ENCODE measurements at places on chromosomes 1 and 21.

DNA sequence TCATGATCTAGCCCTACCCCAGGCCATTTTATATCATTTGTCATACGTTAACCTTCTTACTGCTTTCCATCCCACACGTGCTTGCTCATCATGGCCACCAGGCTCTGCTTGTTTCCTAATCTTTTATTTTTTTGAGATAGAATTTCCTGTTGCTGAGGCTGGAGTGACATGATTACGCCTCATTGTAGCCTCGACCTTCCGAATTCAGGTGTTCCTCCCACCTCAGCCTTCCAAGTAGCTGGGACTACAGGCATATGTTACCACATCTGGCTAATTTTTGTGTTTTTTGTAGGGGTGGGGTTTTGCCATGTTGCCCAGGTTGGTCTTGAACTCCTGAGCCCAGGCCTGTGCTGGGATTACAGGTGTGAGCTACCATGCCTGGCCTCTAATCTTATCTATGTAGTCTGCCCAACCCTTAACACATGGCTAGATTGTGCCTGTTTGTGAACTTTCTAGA lies 3.3 kb downstream of the UAP1 start:
- DNase-seq = no peak

DNA sequence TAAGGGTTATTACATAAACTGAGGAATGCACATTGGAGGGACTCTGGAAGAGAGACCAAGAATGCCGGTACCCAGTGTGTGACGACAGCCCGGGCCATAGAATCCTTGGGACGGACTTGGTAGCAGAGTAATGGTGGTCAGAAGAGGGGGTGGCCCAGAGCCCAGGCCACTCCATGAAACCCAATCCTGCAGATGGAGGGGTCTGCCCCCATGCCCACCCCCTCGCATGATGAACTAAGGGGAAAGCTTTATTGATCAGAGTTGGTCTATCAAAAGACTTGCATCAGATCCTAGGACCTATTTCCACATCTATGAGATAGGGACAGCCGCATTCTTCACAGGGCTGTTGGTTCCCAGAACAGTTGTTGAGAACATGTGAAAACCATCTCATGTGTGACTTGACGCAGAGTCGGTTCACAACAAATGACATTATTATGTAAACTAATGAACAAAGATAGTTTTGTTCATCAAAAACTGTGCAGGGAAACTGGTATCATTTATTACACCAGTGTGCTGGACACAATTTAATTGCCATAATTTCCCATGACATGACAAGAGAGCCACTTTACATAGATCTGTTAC lies 21.5 kb upstream of the SDC3 start:
- DNase-seq = no peak

- DNase-seq = no peak
Measured at GRCh38 chr1:171350594-171350993, 36.6 kb downstream of the FMO4 start.

DNA sequence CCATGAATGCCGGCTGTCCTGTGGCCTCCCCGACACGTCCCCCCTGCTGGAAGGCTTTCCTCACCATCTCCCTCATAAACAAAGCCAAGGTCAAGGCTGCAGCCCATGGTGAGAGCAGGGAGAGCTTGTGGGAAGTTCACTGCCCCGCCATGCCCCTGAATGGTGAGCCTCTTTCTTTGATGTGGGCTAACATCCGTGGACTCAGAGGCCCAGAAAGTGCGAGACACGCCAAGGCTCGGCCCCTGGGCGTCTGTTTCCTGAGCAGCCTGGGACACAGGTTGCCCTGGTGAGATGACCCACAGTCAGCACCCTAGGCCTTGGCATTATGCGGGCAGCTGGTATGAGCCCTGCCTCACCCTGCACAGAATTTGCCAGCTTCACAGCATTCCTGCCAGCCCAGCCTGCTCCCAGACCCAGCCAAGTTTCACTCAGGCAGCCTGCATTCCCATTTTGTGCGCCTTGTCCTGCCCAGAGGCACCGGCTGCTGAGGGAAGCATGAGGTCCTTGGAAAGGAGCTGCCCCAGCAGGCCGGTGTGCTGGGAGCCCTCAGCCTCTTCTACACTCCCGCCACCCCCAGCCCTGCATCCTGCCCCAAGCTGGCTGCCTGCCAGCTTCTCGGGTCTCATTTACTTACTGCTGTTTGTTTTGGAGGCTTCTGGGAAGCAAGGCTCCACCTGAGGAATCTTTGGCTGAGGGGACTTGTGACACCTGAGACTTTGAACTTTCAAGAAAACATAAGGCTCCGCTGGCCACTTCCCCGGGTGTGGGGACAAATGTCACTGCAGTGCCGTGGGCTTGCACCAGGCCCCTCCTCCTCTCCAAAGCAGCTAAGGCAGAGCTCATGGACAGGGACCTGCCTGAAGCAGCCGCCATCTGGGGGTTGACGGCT lies 31.9 kb downstream of the NEK2 start:
- DNase-seq = no peak

Measured in activated naive CD8-positive, alpha-beta T cell treated with anti-CD3 and anti-CD28 coated beads, Interleukin-2, amount 50 U/mL, for 16 hours (primary cell).